WTC11 (cell line): ENCODE measurements at places on chromosomes 1 and 21. TPM values are rescaled to one million over a fixed set of nuclear protein-coding genes. Genes with fewer than 3 reads are reported as not detected.

SYCP1 gene
- total RNA-seq, result 0.34 TPM in 1 of 3 replicates, not detected in the others

GRCh38 chr1:228367798-228368791, 38.5 kb downstream of the TRIM11 start:
- peak; percentile 48 for DNase-seq
- no peaks in the 10 kb centered on the region; the same call in 1 of the 2 replicates for H3K27me3 ChIP-seq
- H3K36me3 ChIP-seq, result no peaks in the 10 kb centered on the region
- no peak overlapping the region for H3K27ac ChIP-seq
- peaks cover 3% of the 10 kb centered on the region; the same call in 1 of the 2 replicates for H3K4me1 ChIP-seq

- peaks cover 31% of the 10 kb centered on the region for H3K4me1 ChIP-seq
- H3K27ac ChIP-seq, result peak overlapping the region; percentile 92
- H3K4me3 ChIP-seq, result peak overlapping the region; percentile 64
Observed at GRCh38 chr21:33968080-33968994, 52.7 kb upstream of the ATP5PO start.

DNA sequence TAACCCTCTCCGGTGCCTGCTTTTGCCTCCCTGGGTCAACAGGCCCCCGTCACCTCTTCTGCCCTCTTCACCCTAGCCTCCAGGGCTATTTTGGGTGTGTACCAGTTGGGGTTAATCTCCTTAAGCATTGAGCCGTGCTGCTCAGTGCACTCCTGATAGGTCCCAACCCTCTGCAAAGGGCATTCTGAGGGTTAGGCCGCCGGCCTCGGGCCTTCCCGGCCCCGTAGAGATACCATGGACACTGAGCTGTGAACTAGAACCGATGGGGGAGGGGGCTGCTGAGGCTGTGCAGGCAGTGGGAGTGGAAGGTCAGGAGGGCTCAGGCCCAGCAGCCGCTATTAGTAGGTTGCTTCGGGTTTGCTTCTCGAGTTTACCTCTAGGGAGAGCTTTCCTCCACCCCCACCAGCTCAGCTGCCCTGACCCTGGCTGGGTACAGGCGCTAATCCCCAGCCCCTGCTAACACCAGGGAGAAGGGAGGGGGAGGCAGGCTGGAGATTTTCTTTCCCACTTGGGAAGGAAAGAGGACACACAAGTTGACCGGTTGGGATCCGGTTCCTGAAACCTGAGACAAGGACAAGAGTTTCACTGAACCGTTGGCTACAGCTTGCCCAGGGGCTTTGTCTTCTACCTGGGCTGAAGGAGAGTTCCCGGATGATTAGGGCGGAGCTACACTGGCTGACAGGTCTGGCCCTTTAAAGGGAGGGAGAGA, 4.8 kb downstream of the LMOD1 start:
- H3K27ac ChIP-seq, result peak overlapping the region; percentile 92
- H3K36me3 ChIP-seq, result no peaks in the 10 kb centered on the region

LRRC39 gene
- 0.25 to 0.46 TPM (median 0.27 TPM) in 3 replicates for total RNA-seq

CD5L gene
- not detected in 3 replicates for total RNA-seq

DNA sequence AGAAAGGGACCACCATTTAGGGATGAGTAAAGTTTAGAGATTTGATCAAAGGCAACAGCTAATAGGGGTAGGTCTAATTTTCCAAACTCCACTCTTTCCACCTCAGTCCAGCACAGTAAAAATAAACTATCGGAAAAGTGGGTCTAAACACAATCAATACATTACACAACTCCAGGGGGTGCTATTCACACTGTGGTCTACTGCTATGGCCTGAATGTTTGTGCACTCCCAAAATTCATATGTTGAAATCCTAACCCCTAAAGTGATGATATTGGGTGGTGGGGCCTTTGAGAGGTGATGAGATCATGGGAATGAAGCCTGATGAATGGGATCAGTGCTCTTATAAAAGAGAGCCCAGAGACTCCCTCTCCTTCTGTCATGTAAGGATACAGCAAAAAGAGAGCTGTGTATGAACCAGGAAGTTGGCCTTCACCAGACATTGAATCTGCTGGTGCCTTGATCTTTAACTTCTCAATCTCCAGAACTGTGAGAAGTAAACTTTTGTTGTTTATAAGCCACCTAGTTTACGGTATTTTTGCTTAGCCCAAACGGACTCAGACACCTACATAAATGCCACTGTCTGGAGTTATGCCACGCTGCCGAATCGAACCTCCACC, 193.9 kb downstream of the OMA1 start:
- peaks cover 11% of the 10 kb centered on the region for H3K4me1 ChIP-seq
- no peak overlapping the region for H3K27ac ChIP-seq
- H3K4me3 ChIP-seq, result no peak overlapping the region
- H3K36me3 ChIP-seq, result peaks cover 4% of the 10 kb centered on the region; the same call in 1 of the 2 replicates
- no peak for DNase-seq

DNA sequence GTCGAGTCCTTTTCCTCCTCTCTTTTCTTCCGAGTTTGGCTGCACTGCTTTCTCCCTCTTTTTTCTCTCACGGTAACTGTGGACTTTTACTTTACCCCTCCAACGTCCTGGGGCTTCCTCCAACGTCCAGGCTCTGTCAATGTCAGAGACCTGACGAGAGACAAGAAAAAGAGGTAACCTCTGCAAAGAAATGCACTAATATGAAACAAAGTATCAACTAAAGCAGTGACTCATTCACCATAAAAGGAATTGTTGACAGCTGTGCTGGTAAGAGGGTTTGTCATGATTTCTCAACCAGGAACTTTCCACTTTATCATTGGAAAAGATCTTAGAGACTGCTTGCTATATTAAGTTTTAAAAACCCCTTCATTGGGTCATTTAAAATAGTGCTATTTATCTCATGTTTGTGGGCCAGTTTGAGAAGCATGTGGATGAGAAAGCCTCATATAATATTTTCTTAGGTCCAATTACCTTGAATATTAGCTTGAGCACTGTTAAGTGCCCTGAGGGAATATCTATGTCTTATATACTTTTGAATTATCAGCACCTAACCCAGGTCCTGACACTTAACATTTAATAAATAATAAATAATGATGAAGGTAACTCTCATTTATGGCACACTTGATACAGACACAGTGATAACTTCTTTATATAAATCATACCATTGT, at the start of gene GBP2:
GBP2 (minus strand) TSS at position 202 of the 668 bp plus-strand sequence. CDS start 4,148 bp downstream, outside the sequence.
- DNase-seq, result no peak
- H3K27me3 ChIP-seq, result no peaks in the 10 kb centered on the region
- no peak within 1 kb of the TSS; the same call in 1 of the 2 replicates for H3K27ac ChIP-seq
- no peak within 1 kb of the TSS for H3K4me3 ChIP-seq
- H3K36me3 ChIP-seq, result no peaks in the 10 kb centered on the region
- no peaks in the 10 kb centered on the region for H3K4me1 ChIP-seq

CLIC4 gene
- 248 to 262 TPM (median 260 TPM) in 3 replicates for total RNA-seq

- H3K36me3 ChIP-seq, result no peaks in the 10 kb centered on the region
- peaks cover 26% of the 10 kb centered on the region for H3K27me3 ChIP-seq
- H3K4me1 ChIP-seq, result peaks cover 14% of the 10 kb centered on the region
- peak overlapping the region; percentile 42 for H3K27ac ChIP-seq
- no peak for DNase-seq
Observed at GRCh38 chr21:43866659-43867331, 1.8 kb downstream of the AGPAT3 start.

DNA sequence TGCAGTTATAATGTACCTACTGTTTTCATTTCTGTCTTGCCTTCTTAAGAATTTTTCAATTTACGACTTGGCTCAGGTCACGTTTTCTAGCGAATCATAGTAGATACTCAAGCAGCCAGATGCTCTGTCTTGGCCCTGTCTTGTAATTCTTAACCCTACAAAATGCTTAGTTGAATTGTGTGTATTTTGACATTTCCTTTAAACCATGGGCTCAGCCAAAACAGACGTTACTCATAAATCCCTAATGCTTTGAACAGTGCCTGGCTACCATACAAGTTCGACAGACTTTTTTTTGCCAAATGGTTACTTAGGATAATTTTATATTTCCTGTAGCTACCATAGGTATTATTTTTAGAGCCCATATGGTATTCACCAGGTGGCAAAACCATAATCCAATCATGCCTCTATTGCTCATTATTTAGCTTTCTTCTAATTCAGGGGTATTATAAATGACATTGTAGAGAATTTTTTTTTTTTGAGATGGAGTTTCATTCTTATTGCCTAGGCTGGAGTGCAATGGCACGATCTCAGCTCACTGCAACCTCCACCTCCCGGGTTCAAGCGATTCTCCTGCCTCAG, 54.3 kb downstream of the KCNK1 start:
- H3K27ac ChIP-seq, result no peak overlapping the region
- peaks cover 6% of the 10 kb centered on the region; the same call in 1 of the 2 replicates for H3K4me1 ChIP-seq
- no peak for DNase-seq
- H3K4me3 ChIP-seq, result no peak overlapping the region
- no peaks in the 10 kb centered on the region for H3K27me3 ChIP-seq
- peaks cover 41% of the 10 kb centered on the region for H3K36me3 ChIP-seq
